ENCODE measurements at places on chromosomes 2 and 18.

DNA sequence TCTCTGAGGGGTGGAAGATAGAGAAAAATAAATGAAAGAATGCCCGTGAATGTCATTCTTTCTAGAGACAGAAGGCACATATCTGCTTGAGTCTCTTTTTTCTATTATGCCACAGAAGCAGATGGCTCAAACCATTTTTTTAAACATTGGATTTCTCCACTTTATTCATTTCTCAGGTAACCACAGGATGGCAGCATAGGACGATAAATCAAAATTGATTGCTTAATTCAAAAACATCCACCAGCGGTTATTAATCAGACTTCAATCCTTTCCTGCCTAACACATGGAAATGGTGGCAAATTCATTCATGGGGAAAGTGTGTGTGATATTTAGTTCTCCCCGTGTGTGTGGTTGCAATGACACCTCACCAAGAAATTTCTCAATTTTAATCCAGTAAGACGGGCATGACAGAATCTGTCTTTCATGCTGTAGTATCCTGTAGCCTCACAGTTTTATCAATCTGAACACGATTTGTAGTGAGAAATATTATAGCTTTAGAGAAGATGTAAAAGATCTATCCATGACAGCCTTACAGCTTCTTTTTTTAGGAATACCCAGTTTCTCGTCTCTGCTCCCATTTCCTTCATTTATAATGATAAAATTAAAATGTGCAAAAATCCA, 72.2 kb downstream of the DSC3 start:
- DNase-seq, result peak; percentile 60

- DNase-seq, result no peak
Observed at GRCh38 chr2:134621939-134622705, 96.7 kb downstream of the TMEM163 start.

- DNase-seq, result no peak
Observed at GRCh38 chr2:56099963-56100362, 83.8 kb upstream of the CCDC85A start.

- DNase-seq, result no peak
Observed at GRCh38 chr2:67455219-67456142, 58.3 kb downstream of the ETAA1 start.

DNA sequence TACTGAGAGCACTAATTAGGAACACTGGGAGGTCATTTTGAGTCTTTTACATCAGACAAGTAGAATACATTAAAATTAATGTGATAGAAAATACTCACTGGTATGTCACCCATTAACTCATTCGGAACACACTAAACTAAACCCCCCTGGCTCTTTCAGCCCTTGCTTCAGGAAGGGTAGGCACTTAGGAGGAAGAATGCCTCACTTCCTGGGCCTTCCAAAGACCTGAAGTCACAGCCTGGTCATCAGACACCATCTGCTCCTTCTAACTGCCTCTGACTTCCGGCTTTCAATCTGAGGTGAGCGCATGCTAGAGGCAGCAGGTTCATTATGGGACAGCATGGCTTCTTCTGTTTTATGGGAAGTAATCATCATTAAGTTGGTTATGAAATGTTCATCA, 451.4 kb downstream of the PID1 start:
- DNase-seq, result no peak

DNA sequence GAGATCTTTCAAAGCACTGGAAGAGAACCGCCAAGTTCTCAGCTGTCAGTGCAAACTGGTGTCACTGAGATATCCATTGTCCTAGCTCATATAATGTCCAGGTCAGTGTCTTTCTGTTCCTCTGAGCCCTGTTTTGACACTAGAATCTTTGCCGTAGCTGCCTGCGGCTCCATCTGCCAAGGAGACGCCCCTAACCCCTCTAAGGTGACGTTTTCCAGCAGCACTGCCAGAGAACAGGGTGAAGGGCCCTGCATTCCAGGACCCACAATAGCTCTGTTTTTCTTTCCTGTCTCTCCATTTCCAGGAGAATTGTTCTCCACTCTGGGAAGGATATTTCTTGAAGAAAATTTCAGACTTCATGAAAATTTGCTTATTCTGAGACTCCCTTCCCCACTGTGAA, 181.7 kb upstream of the SLC39A10 start:
- DNase-seq, result no peak

All from KBM-7 (cell line).